Left lung (tissue), 14 donors: ENCODE measurements at places on chromosomes 5 and 9. TPM values are rescaled to one million over a fixed set of nuclear protein-coding genes. Genes with fewer than 3 reads are reported as not detected.

GRCh38 chr5:58346041-58346440, 113.8 kb downstream of the PLK2 start:
- no peaks in the 10 kb centered on the region for H3K36me3 ChIP-seq
- no peak overlapping the region for H3K4me3 ChIP-seq
- no peaks in the 10 kb centered on the region for H3K4me1 ChIP-seq
- H3K27ac ChIP-seq = no peak overlapping the region
- DNase-seq = no peak

GRCh38 chr5:34038390-34038789, 4.6 kb downstream of the C1QTNF3 start:
- no peak overlapping the region for H3K27ac ChIP-seq
- H3K36me3 ChIP-seq = peaks cover 7% of the 10 kb centered on the region
- H3K4me3 ChIP-seq = no peak overlapping the region
- DNase-seq = no peak
- H3K27me3 ChIP-seq = no peaks in the 10 kb centered on the region

DNA sequence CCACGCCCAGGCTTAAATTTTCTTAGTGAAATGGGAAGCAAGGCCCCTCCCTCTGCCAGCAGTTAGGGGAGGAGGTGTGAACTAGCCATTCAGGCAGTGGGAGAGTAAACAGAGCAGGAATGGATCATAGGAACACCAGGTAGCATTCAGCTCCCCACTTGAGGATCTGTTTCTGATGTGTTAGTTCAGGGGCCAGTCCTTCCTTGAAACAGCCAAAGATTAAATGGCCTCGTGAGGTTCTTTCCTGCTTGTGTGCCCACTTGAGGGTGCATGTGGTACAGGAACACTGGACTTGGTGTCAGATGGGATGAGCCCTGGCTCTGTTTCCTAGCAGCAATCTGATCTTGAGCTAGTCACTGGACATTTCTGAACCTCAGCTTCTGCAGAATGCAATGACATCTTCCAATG, 21.2 kb downstream of the FAXDC2 start:
- H3K27me3 ChIP-seq = no peaks in the 10 kb centered on the region
- peak overlapping the region; percentile 38 for H3K27ac ChIP-seq
- peaks cover 16% of the 10 kb centered on the region for H3K36me3 ChIP-seq
- DNase-seq = no peak
- no peak overlapping the region for H3K4me3 ChIP-seq

- no peaks in the 10 kb centered on the region for H3K36me3 ChIP-seq
- H3K27ac ChIP-seq = no peak overlapping the region
- no peaks in the 10 kb centered on the region for H3K27me3 ChIP-seq
Measured at GRCh38 chr5:117713585-117714198, 1139.1 kb upstream of the SEMA6A start.

DNA sequence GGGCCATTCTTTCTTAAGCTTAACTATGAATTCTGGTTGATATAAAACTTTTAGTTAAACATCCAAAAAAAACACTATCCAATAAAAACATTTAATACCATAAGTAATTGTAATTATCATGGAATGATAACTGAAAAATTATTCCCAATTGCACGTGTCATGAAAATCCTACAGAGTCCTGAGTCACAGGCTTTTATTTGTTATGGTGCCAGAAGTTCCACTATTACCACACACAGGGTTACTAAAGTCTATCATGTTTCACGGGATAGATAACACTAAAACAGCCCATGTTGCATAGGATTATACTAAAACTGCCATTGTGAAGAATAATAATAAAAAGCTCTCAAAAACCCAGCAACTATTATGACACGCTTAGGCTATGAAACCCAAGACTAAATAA, 1381.8 kb downstream of the EFNA5 start:
- H3K27me3 ChIP-seq = no peaks in the 10 kb centered on the region
- H3K36me3 ChIP-seq = no peaks in the 10 kb centered on the region
- no peaks in the 10 kb centered on the region for H3K4me1 ChIP-seq

CLIC3 gene
- total RNA-seq = 85.4 TPM

POLE3 gene
- 43.3 TPM for total RNA-seq

RIGI gene
- 15.6 TPM for total RNA-seq
